ENCODE measurements at places on chromosomes 3 and 15.

DNA sequence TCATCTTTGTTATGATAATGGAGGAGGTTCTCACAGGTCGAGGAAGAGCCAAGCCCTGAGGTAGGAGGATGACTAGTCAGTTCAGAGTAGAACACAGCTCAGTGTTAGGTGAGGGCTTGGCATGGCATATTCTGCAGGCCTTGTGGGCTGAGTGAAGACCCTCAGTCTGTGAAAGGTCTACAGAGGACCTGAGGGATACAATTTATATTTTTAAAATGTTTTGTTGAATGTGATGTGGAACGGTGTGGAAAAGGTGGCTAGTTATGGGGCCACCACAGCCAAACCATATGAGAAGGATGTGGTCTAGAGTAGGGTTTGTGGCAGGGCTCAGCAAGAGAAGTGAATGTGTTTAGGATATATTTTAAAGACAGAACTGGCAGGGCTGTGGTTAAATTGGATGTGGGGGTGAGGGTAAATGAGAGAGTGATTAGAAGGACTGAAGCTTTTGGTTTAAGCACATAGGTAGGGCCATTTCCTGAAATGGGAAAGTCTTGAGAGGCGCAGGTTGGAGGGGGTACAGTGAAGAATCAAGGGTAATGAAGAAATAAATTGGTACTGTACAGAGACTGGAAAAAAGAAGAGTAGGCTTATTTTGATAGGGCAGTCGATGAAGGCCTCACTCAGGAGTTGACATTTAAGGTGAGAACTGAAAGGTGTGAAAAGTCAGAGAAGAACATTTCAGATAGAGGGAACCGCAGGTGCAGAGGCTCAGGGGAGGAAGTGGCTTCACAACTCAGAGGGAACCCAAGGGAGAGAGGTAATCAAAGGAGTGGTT lies 60.5 kb downstream of the SPTSSB start:
- peak; percentile 40 for DNase-seq

GRCh38 chr15:47139965-47140364 lies 577.3 kb upstream of the SEMA6D start:
- DNase-seq: no peak

DNA sequence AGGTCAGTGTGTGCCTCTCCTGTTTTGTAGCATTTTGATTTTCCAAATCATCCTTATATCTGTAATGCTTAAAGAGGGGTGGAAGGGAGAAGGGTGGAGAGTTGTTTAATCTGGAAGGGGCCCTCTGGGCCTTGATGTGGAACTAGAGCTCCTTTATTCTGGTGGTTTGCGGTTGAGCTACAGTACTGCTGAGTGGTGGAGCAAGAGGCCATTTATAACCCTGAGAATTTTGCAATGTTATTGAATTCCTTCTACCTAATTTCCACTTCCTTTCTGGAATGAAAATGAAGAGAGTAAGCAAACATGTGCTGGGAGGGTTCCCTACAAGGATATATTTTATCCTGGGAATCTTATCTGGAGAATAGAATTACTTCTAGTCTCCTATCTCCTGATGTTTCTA lies 35.3 kb upstream of the TUBGCP5 start:
- DNase-seq: no peak

GRCh38 chr3:185595526-185595925 lies 9.4 kb downstream of the SENP2 start:
- no peak for DNase-seq

DNA sequence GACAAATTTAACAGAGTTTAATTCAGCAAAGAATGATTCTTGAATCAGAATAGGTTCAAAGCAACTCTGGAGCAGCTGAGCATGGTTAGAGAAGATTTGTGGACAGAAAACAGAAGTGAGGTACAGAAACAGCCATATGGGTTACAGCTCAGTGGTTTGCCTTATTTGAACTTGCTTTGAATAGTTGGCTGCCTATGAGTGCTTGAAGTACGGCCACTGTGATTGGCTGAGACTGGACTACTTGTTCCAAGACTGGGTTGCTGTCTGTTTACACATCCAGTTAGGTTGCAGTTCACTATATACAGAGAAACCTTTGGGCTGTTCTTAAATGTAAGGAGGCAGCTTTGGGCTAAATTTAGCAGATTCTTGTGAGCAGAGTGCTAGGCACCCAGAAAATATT lies 79.4 kb upstream of the CADPS start:
- DNase-seq: no peak

- no peak for DNase-seq
Observed at GRCh38 chr3:133991637-133992036, 38.1 kb downstream of the SLCO2A1 start.

GRCh38 chr3:66023229-66023628 lies 15.5 kb downstream of the MAGI1 start:
- DNase-seq: no peak

- DNase-seq: no peak
Observed at GRCh38 chr3:5485427-5485826, 297.9 kb downstream of the EDEM1 start.

GRCh38 chr3:138051947-138052802 lies 42.2 kb downstream of the CLDN18 start:
- DNase-seq: no peak

DNA sequence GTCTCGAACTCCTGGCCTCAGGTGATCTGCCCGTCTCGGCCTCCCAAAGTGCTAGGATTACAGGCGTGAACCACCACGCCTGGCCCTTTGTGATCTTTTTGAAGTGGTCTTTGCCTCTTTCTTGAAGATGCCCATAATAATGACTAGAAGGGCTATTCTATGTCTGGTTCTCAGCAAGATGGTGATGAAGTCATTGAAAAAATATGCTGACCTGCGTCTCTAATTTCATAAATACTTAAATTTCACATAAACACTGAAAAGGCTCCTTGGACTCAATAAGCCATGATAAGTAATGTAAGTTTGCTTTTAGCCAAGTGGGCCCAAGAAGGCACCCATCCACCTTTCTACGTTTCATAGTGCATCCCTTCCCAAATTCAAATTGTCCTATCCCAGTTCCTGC lies 775 bp upstream of the MAPK6 start:
- DNase-seq: no peak

GRCh38 chr3:191721990-191722389 lies 261.0 kb downstream of the PYDC2 start:
- no peak for DNase-seq

DNA sequence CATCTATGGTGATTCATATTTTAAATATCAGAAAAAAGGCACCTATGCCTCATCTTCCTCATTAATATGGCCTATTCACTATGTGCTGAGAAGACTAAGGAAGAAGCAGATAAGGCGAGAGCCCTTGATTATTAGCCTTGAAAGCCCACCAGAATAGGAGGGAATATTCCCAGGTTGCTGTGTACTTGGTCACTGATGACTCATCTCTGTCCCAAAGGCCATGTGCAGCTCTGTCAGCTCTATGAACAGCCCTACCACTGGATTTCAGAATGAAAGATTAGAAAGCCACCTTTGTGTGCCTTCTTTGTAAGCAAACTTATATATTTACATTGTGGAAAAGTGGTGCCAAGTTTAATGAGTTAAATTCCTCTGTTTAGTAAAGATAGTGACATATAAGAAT lies 211.5 kb downstream of the NFKBIZ start:
- no peak for DNase-seq

GRCh38 chr15:38154837-38155236 lies 97.8 kb upstream of the SPRED1 start:
- no peak for DNase-seq

DNA sequence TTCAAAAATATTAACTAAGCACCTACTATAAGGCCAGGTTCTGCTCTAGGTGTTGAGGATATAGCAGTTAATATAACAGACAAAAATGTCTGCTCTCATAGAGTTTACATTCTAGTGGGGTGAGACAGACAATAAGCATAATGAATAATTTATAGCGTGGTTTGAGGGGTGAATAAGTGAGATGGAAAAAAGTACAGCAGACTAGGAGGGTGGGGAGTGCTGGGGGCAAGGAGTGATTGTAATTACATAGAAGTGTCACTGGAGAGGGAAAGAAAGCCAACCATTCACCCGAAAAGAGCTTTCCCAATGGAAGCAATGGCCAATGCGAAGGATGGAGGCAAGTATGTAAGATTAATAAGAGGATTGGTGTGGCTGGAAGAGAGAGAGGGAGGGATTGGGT lies 552.9 kb upstream of the KCNMB2 start:
- no peak for DNase-seq

DNA sequence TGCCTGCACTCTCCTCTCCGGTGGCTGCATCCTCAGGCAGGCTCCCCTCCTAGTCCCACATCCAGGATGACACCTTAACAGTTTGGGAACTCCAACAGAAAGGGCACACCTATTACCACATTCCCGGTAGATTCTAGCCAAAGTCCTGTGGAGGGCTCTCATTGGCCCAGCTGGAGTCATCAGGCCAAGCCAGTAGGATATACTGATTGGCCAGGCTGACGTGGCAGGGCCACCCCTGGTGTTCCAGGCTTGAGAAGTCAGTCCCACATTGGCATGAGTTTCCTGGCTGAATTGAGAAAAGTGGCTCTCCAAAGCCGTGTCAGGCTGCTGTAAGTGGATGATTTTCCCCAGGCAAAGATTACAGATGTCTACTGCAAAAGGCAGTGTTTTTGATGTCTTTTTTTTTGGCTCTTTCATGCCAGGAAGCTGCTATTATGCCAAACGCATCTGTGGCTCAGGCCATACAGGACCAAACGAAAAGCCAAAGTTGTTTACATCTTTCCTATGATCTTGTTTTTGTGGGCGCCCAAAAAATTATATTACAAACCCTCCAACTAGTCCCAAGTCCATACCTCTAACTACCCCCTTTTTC lies 6.6 kb upstream of the BLM start:
- DNase-seq: no peak

- no peak for DNase-seq
Observed at GRCh38 chr3:37686220-37686619, 175.5 kb upstream of the CTDSPL start.

DNA sequence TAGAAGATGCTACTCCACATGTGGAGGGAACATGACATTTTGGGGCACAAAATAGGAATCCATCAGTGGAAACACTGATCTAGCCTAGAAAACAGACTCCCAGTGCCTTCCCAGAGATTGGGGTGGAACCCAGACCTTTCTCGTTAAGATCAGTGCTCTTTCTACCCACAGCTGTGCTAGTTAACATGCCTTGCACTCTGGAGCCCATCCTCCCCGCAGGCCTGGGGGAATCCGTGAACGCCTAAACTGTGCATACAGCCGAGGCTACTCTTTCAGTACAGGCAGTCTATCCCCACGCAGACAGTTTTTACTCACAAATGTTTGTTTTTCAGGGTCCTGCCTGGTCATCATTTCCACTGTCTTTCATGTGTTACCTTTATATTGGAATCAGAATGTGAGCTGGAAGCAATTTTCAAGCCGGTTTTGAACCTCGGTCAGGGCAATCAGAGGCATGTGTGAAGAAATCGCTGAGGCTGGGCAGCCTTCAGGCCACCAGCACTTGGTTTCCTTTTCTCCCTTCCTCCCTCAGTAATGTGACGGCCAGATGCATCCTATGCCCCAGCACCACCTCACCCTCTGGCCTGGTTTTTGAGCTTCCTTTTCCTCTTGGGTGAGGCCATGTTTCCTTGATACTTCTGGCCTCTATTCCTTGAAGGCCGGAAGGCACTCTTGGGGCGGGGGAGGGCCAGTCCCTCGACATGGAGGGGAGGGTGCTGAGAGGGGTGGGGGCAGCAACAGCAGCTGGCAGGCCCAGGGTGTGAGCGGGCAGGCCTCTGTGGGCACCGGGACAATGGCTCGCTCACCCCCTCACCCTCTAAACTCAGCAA lies 123.6 kb upstream of the GALNT15 start:
- DNase-seq: no peak

- no peak for DNase-seq
Observed at GRCh38 chr3:196149831-196150301, 61.3 kb downstream of the ZDHHC19 start.

GRCh38 chr15:100716456-100717085 lies 114.2 kb downstream of the ASB7 start:
- no peak for DNase-seq

DNA sequence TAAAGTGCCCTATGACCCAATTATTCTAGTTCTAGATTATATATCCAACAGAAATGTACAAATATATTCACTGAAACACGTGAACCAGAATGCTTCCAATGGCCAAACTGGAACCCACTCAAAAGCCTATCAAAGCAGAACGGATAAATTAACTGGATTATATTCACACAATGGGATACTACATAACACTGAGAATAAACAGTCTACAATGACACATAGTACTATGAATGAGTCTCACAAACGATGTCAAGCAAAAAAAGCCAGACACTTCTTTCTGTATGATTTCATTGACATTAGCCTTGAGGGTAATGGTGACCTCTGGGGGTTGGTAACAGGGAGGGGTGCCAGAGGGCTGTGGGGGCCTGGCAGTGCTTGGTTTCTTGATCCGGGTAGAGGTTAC lies 50.9 kb upstream of the HACD2 start:
- DNase-seq: no peak

DNA sequence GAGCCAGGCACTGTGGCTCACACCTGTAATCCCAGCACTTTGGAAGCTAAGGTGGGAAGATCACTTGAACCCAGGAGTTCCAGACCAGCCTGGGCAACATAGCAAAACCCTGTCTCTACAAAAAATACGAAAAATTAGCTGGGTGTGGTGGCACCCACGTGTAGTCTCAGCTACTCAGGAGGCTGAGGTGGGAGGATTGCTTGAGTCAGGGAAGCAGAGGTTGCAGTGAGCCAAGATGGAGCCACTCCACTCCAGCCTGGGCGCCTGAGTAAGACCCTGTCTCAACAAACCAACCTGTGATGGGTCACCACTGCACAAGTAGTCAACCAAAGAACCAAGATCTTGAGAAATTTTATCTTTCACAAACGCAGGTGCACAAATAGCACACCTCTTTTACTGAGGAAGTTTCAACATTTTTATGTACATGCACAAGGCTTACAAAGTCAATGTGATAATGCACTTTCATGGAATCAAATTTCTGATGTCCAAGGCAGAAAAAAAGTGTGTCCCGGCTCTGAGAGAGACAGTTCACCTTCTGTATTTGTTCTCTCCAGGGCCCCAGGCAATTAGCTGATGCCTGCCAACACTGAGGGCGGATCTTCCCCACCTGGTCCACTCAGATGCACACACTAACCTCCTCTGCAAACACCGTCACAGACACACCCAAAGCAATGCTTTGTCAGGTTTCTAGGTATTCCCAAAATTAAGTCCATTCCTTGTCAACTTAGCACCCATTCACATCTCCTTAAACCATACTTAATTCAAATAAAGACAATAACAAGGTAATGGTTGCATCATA lies 12.4 kb downstream of the ACAA1 start:
- DNase-seq: no peak

- no peak for DNase-seq
Observed at GRCh38 chr3:45564172-45564571, 30.4 kb upstream of the LIMD1 start.

- no peak for DNase-seq
Observed at GRCh38 chr15:40343512-40343911, 2.8 kb upstream of the CCDC9B start.

GRCh38 chr3:17278006-17278405 lies 393.3 kb downstream of the PLCL2 start:
- no peak for DNase-seq

- peak; percentile 42 for DNase-seq
Observed at GRCh38 chr15:64634576-64635498, 140.6 kb downstream of the RBPMS2 start.

- no peak for DNase-seq
Observed at GRCh38 chr15:66866656-66867055, 164.6 kb downstream of the SMAD6 start.

GRCh38 chr3:175248832-175249231 lies 389.7 kb downstream of the NAALADL2 start:
- DNase-seq: no peak
